Stimulated activated CD8-positive, alpha-beta memory T cell treated with anti-CD3 and anti-CD28 coated beads, Interleukin-4, amount 100 ng/mL, for 1 hour (primary cell): ENCODE measurements at places on chromosomes 12 and 14.

- DNase-seq, result peak; percentile 72
Observed at GRCh38 chr12:57904848-57905811, 36.2 kb upstream of the ATP23 start.

- DNase-seq, result no peak
Observed at GRCh38 chr14:96863327-96863985, 66.3 kb downstream of the VRK1 start.

- no peak for DNase-seq
Observed at GRCh38 chr14:46973295-46973694, 321.7 kb upstream of the RPL10L start.

DNA sequence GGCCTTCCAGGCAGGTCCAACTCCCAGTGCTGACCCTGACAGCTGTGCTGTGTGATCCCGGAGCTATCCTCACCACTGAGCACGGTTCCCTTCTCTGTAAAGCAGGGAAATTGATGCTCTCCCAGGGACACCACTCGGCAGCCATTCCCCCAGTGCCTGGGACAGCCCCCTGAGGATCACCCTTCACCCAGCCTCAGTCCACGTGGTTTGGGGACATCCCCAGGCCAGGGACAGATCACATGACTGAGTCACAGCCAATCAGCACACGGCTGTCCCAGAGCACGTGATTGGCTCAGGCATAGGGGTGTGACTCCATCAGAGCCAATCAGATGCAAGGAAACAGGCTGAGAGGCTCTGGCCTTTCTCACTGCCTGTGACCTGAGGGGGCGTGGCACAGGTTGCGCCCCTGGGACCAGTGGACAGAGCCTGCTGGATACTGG lies 68.8 kb upstream of the SFSWAP start:
- DNase-seq, result no peak

GRCh38 chr12:3117591-3118015 lies 40.4 kb downstream of the TSPAN9 start:
- DNase-seq, result no peak

DNA sequence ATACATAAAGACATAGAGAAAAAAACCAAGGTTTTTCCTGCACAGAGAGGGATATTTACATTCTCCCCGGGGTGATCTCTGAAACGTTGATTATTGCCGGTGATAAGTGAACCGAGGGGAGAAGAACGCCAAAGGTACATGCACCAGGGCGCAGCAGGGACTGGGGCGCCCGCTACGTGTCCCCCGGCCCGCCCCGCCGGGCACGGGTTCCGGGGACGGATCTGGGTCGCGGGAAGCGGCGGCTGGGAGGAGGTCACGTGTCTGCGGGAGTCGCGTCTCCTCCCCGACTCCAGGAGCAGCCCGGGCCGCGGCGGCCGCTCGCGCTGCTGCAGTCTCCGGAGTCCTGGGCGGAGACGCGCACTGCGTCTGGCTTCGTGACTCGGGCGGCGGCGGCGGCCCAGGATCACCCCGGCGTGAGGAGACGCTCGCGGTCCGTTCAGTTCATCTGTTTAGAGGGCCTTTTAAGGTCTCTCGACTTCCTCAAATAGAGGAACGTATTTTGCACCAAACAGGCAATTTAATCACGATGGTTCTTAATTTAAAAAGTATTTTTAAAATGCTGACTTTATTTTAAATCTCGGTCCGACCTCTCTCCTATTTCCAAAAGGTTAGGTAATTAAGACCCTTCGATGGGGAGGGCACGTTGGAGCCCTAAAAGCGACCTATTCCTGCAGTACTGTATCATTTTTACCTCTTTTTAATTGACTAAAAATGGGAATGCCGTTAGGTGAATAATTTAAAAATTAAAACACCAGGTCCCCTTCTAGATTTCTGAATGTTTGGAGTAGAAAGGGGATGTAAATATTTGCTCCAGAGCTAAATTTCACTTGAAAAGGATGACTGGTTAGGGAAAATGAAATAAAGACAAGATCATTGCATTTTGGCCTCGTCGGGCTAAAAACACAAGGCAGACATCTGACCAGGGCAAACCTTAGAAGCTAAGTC lies 1.8 kb upstream of the BHLHE41 start:
- DNase-seq, result no peak

DNA sequence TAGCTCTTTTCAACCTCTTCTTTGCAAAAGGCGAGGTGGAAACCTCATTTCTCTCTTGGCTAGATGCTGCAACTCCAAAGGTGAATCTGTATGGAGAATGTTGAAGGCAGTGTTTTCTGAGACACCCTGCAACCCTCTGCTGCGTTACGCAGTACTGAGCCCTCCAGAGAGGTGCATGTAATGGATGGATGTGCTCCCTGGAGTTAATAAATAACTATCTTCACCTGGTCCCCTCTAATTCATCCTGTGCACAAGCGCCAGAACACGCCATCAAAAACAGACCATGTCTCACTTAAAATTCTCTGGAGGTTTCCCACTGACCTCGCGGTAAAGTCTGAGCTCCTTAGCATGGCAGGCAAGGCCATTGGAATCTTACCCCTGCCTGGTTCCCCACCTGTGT lies 234.4 kb upstream of the PWP1 start:
- DNase-seq, result no peak

DNA sequence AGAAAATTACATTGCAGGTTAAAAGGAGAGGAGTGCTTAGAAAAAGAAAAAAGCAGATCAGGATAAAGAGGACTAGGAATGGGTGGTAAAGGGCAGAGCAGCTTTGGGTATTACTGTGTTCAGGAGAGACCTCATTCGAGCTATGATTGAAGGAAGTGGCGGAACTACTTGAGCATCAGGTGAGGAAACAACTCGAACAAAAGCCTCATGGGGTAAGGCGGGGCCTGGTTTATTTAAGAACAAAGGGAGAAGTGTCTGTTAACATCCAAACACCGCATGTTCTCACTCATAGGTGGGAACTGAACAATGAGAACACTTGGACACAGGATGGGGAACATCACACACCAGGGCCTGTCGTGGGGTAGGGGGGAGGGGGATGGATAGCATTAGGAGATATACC lies 444.6 kb upstream of the CCDC196 start:
- no peak for DNase-seq
